Endodermal cell (in vitro differentiated cells): ENCODE measurements at places on chromosomes 4 and X. TPM values are rescaled to one million over a fixed set of nuclear protein-coding genes. Genes with fewer than 3 reads are reported as not detected.

Gene CT47B1
- not detected in 2 replicates for total RNA-seq

Gene DRP2
- total RNA-seq = 0.15 and 0.20 TPM in 2 replicates

Gene ARR3
- total RNA-seq = not detected in 3 replicates

Gene DKK2
- total RNA-seq = not detected in 2 replicates

Gene TBX22
- total RNA-seq = 0.35 to 0.71 TPM (median 0.46 TPM) in 3 replicates

Gene LAMP2
- 33.5 and 34.2 TPM in 2 replicates for total RNA-seq

Gene HSFX1
- 2.4 and 3.4 TPM in 2 replicates for total RNA-seq

DNA sequence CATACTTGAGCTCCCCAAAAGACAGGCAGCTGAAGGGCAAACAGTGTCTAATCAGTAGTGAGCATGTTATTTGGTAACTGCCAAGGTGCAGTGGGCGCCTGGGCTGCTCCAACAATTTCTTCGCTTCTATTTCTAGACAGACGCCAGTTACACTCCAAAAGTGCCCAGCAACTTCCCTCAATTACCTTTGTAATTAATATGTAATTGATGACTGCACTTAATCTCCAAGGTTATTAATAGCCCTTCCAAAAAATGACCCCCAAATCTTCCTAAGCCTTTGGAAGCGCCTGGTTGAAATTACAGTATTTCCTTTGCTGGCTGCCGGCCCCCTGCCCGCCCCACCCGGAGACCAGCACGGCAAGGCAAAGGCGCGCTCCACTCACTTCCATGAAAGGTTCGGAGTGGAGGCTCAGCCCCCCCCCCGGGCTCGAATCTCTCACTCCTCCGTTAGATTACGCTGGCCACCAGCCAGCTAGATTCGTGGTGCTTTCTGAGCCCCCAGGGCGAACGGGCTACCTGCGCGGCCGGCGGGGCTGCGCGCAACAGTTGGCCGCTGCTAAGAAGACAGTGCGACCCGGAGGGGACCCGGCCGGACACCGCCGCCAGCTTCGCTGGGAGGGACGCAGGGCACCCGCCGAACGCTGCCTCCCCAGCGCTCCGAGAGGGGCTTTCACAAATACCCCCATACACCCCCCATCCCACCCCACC, 1.9 kb downstream of the GPC4 start:
- peak overlapping the region; percentile 81 for H3K27ac ChIP-seq
- peak overlapping the region; percentile 94 for H3K4me3 ChIP-seq
- no peaks in the 10 kb centered on the region for H3K27me3 ChIP-seq
- DNase-seq = peak; percentile 50
- no peaks in the 10 kb centered on the region for H3K4me1 ChIP-seq

- no peak overlapping the region for H3K27ac ChIP-seq
- peaks cover 2% of the 10 kb centered on the region for H3K4me1 ChIP-seq
- H3K36me3 ChIP-seq = no peaks in the 10 kb centered on the region
These were observed 58.3 kb downstream of the TLR10 start for GRCh38 chr4:38724475-38724808.

- H3K36me3 ChIP-seq = no peaks in the 10 kb centered on the region
- H3K27ac ChIP-seq = no peak overlapping the region
- no peak overlapping the region for H3K4me3 ChIP-seq
- H3K27me3 ChIP-seq = no peaks in the 10 kb centered on the region
These were observed 46.0 kb upstream of the GNPDA2 start for GRCh38 chr4:44772340-44772739.

GRCh38 chr4:74056114-74056857, 17.8 kb upstream of the CXCL3 start:
- no peak overlapping the region for H3K4me3 ChIP-seq
- no peak for DNase-seq
- H3K27me3 ChIP-seq = no peaks in the 10 kb centered on the region

GRCh38 chr4:56860781-56861180, 39.3 kb upstream of the SPINK2 start:
- no peaks in the 10 kb centered on the region for H3K27me3 ChIP-seq
- no peak overlapping the region for H3K27ac ChIP-seq
- no peaks in the 10 kb centered on the region for H3K36me3 ChIP-seq
- no peak overlapping the region for H3K4me3 ChIP-seq
- no peak for DNase-seq
- no peaks in the 10 kb centered on the region for H3K4me1 ChIP-seq

- peaks cover 7% of the 10 kb centered on the region for H3K4me1 ChIP-seq
- no peak overlapping the region for H3K27ac ChIP-seq
- no peak overlapping the region for H3K4me3 ChIP-seq
- no peaks in the 10 kb centered on the region for H3K36me3 ChIP-seq
- DNase-seq = no peak
These were observed 186.8 kb downstream of the NDST4 start for GRCh38 chr4:114926583-114926982.

DNA sequence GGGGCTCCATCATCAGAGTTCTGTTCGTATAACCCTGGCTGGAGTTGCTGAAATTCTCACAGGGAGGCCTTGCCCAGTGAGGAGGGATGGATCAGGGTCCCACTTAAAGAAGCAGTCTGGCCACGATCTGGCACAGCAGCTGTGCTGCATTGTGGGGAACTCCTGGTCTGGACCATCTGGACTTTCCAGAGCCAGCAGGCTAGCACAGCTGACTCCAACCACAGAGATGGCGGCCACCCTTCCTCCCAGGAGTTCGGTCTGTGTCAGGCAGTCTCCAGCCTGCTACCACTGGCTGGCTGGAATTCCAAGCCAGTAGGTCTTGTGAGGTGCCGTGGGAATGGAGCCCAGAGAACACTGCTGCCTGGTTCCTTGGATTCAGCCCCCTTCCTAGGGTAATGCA, 62.0 kb downstream of the SLAIN2 start:
- no peak for DNase-seq
- no peaks in the 10 kb centered on the region for H3K4me1 ChIP-seq
- H3K27ac ChIP-seq = no peak overlapping the region
- H3K36me3 ChIP-seq = peaks cover 13% of the 10 kb centered on the region
